Activated T-helper 9 cell treated with anti-CD3 and anti-CD28 coated beads, Interleukin-2, amount 50 U/mL, for 16 hours (primary cell): ENCODE measurements at places on chromosomes 3 and 15.

DNA sequence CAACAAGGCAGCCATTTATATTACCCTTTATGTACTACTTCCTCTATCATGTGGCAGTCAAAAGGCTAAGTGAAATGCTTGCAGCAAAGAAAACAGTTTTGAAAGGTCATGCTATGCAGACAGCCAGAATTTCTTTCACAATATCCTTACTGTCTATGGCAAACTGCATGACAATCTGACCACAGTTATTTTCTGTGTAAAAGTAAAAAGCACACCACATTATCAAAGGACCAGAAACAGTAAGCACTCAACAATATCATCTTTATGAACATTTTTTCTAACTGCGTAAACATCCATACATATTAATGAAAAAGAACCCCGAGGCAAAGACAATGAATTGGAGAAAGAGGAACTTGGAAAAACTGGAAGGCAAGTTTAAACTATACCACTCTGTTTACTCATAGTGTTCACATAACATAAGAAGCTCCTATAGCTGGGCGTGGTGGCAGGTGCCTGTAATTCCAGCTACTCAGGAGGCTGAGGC lies 47.9 kb downstream of the PIK3CB start:
- DNase-seq = no peak

GRCh38 chr15:28888302-28888894 lies 2.6 kb downstream of the APBA2 start:
- no peak for DNase-seq

- DNase-seq = no peak
Measured at GRCh38 chr3:4409415-4409814, 57.7 kb downstream of the SUMF1 start.

GRCh38 chr15:75148280-75148679 lies 53.4 kb upstream of the C15orf39 start:
- no peak for DNase-seq

DNA sequence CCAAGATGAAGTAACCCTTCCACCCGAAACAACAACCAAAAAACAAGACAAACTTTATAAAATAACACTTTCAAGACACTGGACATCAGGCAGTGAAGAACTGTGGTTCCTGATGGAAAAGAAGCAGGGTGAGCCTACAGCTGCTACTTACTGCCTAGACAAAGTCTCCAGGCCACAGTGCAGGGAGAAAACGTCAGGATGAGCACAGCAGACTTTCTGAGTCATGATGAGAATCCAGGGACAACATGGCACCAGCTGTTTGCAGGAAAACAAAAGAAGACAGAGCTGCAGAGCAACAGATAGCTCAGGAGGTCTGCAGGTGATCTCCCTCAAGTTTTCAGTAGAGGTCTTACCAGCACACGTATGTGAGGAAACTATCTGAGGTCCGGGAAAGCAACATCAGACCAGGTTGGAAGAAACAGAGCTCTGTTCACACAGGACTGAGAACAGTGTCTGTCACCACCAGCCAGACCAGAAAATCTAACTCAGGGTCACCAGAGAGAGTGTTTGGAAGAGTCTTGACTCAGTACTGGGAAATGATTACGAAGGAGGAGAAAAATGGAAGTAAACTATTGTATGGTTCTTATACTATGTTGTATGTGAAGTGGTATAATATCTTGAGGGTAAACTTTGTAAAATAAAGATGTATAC lies 108.9 kb downstream of the ANO10 start:
- DNase-seq = no peak

- no peak for DNase-seq
Measured at GRCh38 chr15:66220601-66221000, 32.9 kb downstream of the MEGF11 start.
